Activated CD4-positive, alpha-beta T cell treated with anti-CD3 and anti-CD28 coated beads, Interleukin-2, amount 50 U/mL, for 16 hours (primary cell): ENCODE measurements at places on chromosomes 3 and 15.

DNA sequence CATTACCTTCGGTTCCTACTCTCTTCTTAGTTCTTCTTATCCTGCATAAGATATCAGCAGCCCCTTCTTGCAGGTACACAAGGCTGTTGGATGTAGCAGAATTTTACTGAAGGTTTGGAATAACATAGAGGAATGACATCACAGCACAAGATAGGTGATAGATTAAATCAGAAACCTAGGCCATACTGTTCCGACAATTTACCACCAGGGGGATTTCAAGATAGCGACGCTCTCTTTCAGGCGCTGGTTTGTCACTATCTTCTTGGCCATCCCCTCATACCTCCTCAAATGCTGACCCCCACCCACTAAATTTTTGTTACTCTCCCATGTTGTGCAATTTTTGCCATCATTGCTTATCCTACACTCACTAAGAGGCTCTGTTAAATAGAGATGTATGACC lies 3.5 kb downstream of the SIDT1 start:
- DNase-seq: no peak

GRCh38 chr3:81699536-81700320 lies 61.7 kb downstream of the GBE1 start:
- DNase-seq: no peak

DNA sequence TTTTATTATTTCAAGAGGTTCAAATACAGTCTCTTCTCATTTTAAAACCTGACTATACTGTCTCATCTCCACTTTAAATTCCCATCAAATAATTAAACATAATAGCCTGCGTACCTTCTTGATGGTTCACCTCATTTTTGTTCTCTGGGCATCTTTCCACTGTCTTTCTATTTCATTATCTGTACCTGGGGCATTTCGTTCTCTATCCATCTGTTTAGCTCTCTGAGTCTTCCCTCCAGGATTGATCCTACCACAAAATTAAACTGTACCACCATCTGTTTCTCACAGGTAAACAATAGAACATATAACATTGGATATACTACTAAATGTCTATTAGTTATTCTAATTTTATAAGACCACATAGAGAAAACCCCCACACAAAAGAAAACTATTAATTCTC lies 1331.4 kb downstream of the NSUN3 start:
- no peak for DNase-seq

DNA sequence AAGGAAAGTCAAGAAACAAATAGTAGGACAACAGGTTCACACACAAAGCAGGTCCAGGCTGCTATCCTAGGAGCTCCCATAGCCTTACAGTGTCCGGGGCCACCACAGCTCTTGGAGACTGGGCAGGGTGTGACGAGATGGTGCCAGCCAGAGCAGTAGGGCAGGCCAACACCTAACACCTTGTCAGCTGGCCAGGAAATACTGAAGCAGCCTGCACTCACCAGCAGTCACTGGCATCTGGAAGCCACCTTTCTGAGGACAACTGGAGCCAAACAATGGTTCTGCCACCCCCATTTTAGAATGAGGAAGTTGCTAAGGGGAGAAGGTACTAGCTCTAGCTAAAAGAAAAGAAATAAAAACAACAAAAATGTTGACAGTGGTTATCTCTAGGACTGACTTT lies 47.2 kb downstream of the CCDC12 start:
- DNase-seq: no peak

- peak; percentile 23 for DNase-seq
Observed at GRCh38 chr15:48486228-48486627, 155.0 kb downstream of the DUT start.

GRCh38 chr3:105883798-105884377 lies 15.1 kb upstream of the CBLB start:
- DNase-seq: no peak

GRCh38 chr3:113329757-113330156 lies 111.5 kb downstream of the CFAP44 start:
- no peak for DNase-seq

DNA sequence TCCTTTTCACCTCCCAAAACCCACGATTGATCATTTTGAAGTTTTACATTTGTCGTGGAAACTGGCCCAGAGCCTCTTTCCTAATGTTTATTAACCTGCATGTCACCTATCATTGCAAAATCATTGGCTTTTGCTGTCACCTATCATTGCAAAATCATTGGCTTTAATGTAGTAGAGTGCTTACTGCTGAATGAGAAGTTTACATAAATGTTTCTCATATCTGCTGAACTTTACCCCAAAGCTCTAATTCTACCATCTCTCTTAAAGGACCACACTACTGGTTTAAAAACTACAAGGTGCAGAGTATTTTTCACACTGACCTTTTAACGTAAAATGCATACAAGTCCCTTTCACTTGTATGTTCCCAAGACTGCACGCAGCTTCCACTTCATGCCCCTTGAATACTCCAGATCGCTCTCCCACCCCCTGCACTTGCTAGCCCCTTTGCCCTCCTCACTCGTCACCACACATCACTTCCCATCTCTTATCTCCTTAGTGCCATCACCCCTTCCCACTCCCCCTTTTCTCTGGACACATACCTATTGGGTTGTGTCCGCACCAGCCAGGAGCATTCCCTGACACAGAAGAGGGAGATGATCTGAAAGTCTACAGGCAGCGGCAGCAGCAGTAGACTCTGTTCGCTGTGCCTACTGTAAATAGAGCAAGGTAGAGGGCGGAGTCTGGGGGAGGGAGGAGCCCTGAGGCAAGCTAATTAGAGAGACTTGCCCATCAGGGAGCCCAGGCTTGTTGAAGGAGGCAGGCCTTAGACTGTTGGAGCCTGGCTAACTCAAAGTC lies 30.2 kb upstream of the ATOSA start:
- DNase-seq: no peak

GRCh38 chr3:114299421-114299820 lies 5.6 kb downstream of the TIGIT start:
- no peak for DNase-seq

GRCh38 chr3:69329892-69330291 lies 56.0 kb downstream of the FRMD4B start:
- DNase-seq: no peak

- DNase-seq: no peak
Observed at GRCh38 chr3:54633444-54634121, 294.3 kb downstream of the LRTM1 start.

DNA sequence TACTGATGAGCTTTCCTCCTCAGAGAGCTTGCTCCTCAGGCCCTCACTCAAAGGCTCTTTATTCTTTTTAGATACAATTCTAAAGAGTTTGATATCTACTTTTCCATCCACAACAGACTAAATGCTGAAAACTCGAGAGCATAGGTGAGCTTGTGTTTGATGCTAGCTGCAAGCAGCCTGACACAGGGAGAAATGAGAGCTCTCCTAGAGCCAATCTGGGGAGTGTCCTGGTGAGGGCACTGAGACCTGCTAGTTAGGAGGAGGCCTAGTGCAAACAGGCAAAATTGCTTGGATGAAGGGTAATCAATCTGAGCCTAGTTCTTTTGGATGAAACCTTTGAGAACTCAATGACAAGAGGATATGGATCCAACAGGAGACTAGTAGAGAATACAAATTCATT lies 300.8 kb downstream of the ZBTB20 start:
- no peak for DNase-seq

GRCh38 chr3:31449318-31449717 lies 83.4 kb upstream of the STT3B start:
- DNase-seq: no peak

GRCh38 chr3:194766845-194767244 lies 81.2 kb downstream of the FAM43A start:
- DNase-seq: no peak

DNA sequence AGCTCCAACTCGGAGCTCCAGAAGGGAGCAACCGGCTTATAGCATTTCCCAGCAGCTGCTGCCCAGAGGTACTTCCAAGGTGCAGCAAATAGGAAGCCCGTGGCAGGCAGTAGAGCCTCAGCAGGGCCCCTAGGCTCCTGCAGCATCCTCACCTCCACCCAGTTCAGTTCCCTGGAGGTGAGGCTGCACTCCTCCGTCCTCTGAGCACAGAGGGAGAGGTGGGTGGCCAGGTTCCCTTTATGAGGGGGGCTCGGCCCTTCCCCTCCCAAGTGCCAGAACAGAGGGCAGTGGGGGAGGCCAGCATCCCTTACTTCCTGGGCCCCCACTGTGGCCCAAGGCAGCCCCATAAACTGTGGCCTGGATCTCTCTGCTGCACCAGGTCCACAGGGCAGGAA lies 150.2 kb downstream of the ATP10A start:
- DNase-seq: no peak

GRCh38 chr3:90184861-90185260 lies 1077.4 kb downstream of the EPHA3 start:
- no peak for DNase-seq
